ENCODE measurements at places on chromosomes 13 and 19. TPM values are rescaled to one million over a fixed set of nuclear protein-coding genes. Genes with fewer than 3 reads are reported as not detected.

FSTL3 gene
- polyA plus RNA-seq = 64.4 TPM

AP1M2 gene
- 0.05 TPM for polyA plus RNA-seq

GRCh38 chr13:47119575-47120235 lies 222.9 kb upstream of the HTR2A start:
- DNase-seq = no peak
- H3K4me1 ChIP-seq = peaks cover 3% of the 10 kb centered on the region
- no peaks in the 10 kb centered on the region for H3K27me3 ChIP-seq
- no peaks in the 10 kb centered on the region for H3K36me3 ChIP-seq

DNA sequence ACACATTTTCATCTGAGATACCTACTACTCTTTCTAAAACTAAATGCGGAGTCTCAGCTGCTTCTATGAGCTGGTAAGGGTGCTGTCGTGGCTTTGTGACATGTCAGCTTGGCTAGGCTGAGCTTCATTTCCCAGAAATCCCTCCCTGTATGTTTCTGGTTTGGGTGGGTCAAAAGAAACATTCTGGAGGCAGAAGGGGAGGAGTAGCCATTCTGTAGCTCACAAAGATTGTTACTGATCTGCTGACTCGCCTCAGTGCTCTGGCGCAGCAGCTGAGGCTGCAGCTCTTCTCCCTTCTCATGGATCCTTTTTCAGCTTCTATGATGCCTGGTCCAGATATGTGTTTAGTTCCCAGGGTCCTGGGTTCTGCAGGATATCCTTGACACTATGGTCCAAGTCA lies 114.7 kb downstream of the RAP2A start:
- no peaks in the 10 kb centered on the region for H3K36me3 ChIP-seq
- DNase-seq = no peak
- H3K27ac ChIP-seq = no peak overlapping the region
- H3K4me3 ChIP-seq = no peak overlapping the region

- H3K36me3 ChIP-seq = peaks cover 6% of the 10 kb centered on the region
- no peak for DNase-seq
- H3K4me3 ChIP-seq = no peak overlapping the region
- H3K27me3 ChIP-seq = no peaks in the 10 kb centered on the region
- no peaks in the 10 kb centered on the region for H3K4me1 ChIP-seq
Measured at GRCh38 chr13:27242702-27243101, 8.7 kb upstream of the RPL21 start.

DNA sequence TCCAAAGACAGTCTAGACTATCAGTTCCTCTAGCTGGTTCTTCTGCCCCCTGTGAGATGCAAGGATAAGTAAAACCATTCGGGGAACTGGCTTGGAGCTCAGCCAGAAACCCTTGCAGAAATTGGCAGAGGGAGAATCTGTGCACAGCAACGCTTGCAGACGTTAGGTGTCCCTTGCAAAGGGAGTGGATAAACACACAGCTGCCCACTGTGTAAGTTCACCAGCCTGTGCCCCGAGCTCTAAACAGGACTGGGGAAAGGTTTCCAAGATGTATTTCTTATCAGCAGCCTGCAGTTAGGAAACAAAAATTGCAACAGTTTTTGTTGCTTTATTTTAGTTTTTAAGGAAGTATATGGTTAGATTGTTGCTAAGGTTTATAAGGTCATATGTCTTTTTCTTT lies 19.0 kb upstream of the ADGRE1 start:
- H3K4me3 ChIP-seq = no peak overlapping the region
- DNase-seq = no peak
- H3K27me3 ChIP-seq = peaks cover 57% of the 10 kb centered on the region
- no peaks in the 10 kb centered on the region for H3K4me1 ChIP-seq
- H3K36me3 ChIP-seq = no peaks in the 10 kb centered on the region
- H3K27ac ChIP-seq = no peak overlapping the region

DNA sequence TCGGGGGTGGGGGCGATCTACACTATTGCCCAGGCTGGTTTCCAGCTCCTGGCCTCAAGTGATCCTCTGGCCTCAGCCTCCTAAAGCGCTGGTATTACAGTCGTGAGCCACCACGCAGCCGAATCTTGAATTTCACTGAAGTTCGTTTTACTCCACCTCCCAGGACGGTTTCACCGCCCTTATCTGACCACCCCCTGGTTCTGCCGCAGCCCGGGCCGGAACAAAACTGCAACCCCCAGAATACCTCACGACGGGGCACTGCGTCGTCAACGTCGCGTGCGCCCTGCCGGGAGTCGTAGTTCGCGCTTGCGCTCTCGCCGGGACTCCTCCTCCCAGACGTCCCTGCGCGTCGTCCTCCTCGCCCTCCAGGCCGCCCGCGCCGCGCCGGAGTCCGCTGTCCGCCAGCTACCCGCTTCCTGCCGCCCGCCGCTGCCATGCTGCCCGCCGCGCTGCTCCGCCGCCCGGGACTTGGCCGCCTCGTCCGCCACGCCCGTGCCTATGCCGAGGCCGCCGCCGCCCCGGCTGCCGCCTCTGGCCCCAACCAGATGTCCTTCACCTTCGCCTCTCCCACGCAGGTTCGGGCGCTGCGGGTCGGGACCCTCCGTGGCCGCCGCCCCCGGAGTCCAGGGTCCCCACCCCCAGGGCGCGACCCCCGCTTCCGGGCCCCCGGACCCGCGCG lies at the start of gene ATP5F1D:
ATP5F1D (plus strand) TSS at position 335 of the 679 bp plus-strand sequence; CDS start at position 435, 100 bp downstream.
- H3K36me3 ChIP-seq = no peaks in the 10 kb centered on the region
- H3K27me3 ChIP-seq = no peaks in the 10 kb centered on the region
- peak; percentile 93 for DNase-seq

PCCA gene
- polyA plus RNA-seq = 6.8 TPM

- no peak for DNase-seq
- H3K4me1 ChIP-seq = no peaks in the 10 kb centered on the region
- H3K36me3 ChIP-seq = no peaks in the 10 kb centered on the region
- H3K27me3 ChIP-seq = no peaks in the 10 kb centered on the region
Measured at GRCh38 chr13:113063091-113063491, 42.5 kb upstream of the F7 start.

DNA sequence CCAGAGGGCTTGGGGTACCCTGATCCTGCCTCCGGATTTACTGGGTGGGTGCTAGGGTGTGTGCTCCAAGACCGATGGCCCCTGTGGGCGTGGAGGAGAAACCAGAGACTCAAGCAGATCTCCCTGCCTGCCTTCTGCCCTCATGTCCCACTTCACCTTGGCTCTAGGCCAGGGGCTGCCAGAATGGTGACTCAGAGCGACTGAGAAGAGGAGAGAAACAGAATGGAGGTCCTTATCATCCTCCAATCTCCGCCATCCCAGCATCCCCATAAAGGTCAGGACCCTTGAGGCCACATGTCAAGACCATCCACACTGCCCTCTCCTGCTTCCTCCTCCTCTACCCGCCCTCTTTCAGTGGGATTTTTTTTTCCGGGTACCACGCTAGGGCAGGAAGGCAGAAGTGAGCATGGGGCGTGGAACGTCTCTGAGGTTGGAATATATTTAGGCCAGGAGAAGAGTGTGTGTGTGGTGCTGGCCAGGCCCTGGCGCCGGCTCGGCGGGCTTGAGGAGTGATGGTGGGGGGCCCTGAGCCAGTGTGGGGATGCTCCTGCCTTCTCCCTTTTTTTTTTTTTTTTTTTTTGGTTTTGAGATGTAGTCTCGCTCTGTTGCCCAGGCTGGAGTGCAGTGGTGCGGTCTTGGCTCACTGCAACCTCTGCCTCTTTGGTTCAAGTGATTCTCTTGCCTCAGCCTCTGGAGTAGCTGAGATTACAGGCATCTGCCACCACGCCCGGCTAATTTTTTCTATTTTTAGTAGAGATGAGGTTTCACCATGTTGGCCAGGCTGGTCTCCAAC lies 22.3 kb downstream of the IER2 start:
- H3K4me3 ChIP-seq = no peak overlapping the region
- no peaks in the 10 kb centered on the region for H3K27me3 ChIP-seq
- DNase-seq = peak; percentile 74
- peak overlapping the region; percentile 71 for H3K27ac ChIP-seq

DNA sequence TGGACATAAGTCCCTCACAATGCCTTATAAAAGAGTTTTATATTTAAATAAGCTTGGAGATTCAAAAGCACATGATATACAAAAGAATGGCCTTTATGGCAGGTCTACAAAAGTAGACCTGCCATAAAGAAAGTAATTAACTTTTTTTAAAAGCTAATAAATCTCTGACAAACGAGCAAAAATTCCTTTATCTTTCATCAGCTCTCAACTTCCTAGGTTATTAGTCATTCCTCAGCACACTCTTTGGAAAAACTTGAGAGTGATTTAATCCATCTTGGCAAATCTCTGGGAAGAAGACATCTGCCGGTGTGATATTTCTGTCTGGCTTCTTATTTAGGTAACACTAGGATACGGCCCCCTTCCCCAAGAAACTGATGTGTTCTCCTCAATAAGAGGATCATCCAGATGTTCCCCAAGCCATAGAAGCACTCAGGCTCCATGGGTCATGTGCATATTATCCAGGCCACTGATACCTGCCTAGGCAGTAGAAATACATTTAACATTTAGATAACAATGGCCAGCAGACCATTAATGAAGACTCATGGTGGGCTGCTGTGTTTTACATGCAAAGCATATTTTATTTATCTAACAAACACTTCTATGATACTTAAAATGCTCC lies 372.7 kb downstream of the LIG4 start:
- H3K4me1 ChIP-seq = peaks cover 26% of the 10 kb centered on the region
- peaks cover 7% of the 10 kb centered on the region for H3K36me3 ChIP-seq
- no peak overlapping the region for H3K4me3 ChIP-seq
- H3K27ac ChIP-seq = peak overlapping the region; percentile 47
- no peak for DNase-seq
- no peaks in the 10 kb centered on the region for H3K27me3 ChIP-seq

- peaks cover 9% of the 10 kb centered on the region for H3K36me3 ChIP-seq
- H3K4me3 ChIP-seq = no peak overlapping the region
- H3K27ac ChIP-seq = no peak overlapping the region
- no peak for DNase-seq
- no peaks in the 10 kb centered on the region for H3K27me3 ChIP-seq
- no peaks in the 10 kb centered on the region for H3K4me1 ChIP-seq
Measured at GRCh38 chr19:41339936-41340335, 13.8 kb downstream of the TGFB1 start.

- H3K4me1 ChIP-seq = peaks cover 7% of the 10 kb centered on the region
- no peaks in the 10 kb centered on the region for H3K36me3 ChIP-seq
- no peak for DNase-seq
- H3K4me3 ChIP-seq = no peak overlapping the region
Measured at GRCh38 chr13:29844441-29844840, 6.0 kb downstream of the UBL3 start.

- H3K27ac ChIP-seq = peak overlapping the region; percentile 45
- H3K36me3 ChIP-seq = no peaks in the 10 kb centered on the region
- H3K4me3 ChIP-seq = no peak overlapping the region
- DNase-seq = no peak
- H3K4me1 ChIP-seq = peaks cover 23% of the 10 kb centered on the region
Measured at GRCh38 chr19:13160557-13160956, 10.3 kb downstream of the IER2 start.

- no peak overlapping the region for H3K4me3 ChIP-seq
- H3K36me3 ChIP-seq = peaks cover 2% of the 10 kb centered on the region
- no peak overlapping the region for H3K27ac ChIP-seq
- H3K27me3 ChIP-seq = no peaks in the 10 kb centered on the region
- no peaks in the 10 kb centered on the region for H3K4me1 ChIP-seq
Measured at GRCh38 chr13:104408733-104409132, 1342.5 kb upstream of the SLC10A2 start.

POSTN gene
- polyA plus RNA-seq = 1,227 TPM

DNA sequence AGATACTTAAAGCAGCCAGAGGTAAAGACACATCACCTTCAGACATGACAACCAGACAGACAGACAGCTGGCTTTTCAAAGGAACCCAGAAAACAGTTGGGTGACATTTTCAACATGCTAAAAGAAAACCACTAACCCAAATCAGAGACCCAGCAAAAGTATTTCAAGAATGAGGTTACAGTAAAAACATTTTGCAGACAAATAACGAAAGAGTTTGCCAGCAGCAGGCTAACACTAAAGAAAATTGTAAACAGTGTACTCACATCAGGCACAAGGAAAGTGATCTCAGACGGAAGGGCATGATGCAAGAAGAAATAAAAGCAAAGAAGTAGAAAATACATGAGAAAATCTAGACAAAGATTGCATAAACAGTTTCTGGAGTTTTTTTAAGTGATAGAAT lies 46.4 kb downstream of the AP1M1 start:
- no peak overlapping the region for H3K27ac ChIP-seq
- H3K4me1 ChIP-seq = no peaks in the 10 kb centered on the region
- peaks cover 19% of the 10 kb centered on the region for H3K27me3 ChIP-seq
- DNase-seq = no peak

SYNGR4 gene
- 0.08 TPM for polyA plus RNA-seq

- peaks cover 30% of the 10 kb centered on the region for H3K36me3 ChIP-seq
- peaks cover 9% of the 10 kb centered on the region for H3K4me1 ChIP-seq
- H3K27me3 ChIP-seq = no peaks in the 10 kb centered on the region
- H3K27ac ChIP-seq = peak overlapping the region; percentile 41
- DNase-seq = no peak
- H3K4me3 ChIP-seq = no peak overlapping the region
Measured at GRCh38 chr13:72864142-72865011, 82.4 kb downstream of the PIBF1 start.

DNA sequence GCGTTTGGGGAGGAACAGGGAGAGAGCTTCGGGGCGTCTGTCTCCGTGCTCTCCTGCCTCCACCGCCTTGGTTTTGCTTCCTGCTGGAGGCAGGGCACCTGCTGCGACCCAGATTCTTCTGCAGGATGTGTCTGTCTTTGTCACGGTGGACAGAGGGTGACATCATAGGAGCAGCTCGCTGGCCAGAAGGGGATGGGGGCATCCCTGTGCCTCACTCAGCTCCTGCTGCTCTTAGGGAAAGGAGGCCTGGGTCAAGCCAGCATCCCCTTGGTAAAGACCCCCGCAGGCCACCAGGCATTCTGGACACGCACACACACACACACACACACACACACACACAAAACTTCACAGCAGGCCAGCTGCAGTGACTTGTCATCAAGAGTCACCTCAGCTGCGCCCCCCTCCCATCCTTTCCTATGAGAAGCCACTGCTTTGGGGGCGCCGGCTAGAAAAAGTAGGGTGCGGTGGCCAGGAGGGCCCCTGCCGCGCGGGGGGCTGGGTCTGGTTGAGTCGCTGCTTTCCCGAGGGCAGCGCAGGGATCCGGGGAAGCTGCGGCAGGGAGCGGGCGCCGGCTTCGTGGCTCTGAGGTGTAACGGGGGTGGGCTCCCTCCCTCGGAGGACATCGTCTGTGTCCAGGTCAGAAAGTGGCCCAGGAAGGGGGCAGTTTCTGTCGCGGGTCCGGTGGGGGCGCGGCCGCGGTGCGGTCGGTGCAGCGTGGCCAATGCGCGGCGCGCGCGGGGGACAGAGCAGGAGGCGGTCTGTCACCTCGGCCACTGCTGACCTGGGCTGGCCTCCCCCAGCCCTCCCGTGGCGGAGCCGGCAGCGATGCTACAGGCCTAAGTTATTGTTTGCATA lies 15.8 kb upstream of the NPAS1 start:
- H3K4me3 ChIP-seq = no peak overlapping the region
- no peaks in the 10 kb centered on the region for H3K27me3 ChIP-seq
- peak; percentile 83 for DNase-seq

DKKL1 gene
- polyA plus RNA-seq = 0.47 TPM

- no peak overlapping the region for H3K4me3 ChIP-seq
- peaks cover 18% of the 10 kb centered on the region for H3K27me3 ChIP-seq
- no peaks in the 10 kb centered on the region for H3K4me1 ChIP-seq
- DNase-seq = no peak
- no peaks in the 10 kb centered on the region for H3K36me3 ChIP-seq
- H3K27ac ChIP-seq = no peak overlapping the region
Measured at GRCh38 chr19:29587518-29587986, 18.5 kb upstream of the POP4 start.
